Fibroblast of skin of right quadriceps (primary cell): ENCODE measurements at places on chromosomes 5 and 9.

DNA sequence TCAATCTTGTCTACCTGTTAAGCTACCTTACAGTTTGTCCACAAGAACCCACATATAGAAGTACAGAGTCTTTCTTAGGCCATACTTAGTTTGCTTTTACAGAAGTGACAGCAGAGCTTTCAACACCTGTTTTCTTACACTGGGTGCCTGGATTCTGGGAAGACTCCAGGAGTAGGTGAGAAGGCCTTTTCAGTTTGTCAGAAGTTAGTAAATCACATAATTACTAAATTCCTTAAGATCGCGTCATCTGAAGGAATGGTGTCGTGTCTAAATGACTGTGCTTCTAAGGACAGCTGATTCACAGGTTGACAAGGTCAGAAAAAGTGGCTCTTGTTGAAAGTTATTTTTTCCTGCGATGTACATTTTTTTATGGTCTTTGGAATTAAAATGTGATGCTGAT is 97.0 kb upstream of the FAM120A start:
- DNase-seq, result peak; percentile 4

GRCh38 chr5:4553978-4554377 is 586.2 kb upstream of the ADAMTS16 start:
- DNase-seq, result no peak

DNA sequence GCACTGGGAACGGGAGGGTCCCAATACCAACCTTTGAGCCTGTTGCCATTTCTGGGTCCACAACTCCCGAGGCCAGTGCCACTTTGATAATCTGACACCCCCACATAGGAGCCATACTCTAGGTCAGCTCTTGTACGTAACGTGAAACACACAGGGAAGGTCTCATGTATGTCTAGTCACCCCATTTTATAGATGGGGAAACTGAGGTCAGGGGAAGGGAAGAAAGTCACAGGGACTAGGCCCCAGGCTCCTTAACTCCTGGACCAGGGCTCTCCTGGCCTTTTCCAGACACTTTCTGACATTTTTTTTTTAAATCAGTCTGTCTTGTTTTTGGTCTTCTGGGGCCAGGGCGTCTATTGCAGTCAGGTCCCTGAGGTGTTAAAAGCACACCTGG is 80.3 kb upstream of the SLC25A51 start:
- DNase-seq, result no peak

GRCh38 chr5:109739741-109740728 is 50.3 kb downstream of the MAN2A1 start:
- DNase-seq, result peak; percentile 25

DNA sequence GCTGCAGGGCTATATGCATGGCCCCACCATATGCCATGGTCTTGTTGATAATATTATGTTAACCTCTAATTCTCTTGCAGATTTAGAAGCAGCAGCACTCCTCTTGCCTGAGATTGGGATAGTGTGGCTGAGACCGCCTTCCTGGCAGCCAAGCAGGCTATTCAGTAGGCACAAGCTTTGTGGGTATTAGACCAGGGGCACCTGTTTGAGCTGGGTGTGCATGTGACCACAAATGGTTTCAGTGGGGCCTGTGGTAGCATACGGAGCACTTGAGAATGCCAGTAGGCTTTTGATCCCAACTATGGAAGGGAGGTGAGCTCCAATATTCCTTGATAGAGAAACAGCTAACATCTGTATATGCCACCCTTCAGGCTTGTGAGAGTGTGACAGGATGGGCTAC is 625.1 kb upstream of the NUDT12 start:
- DNase-seq, result no peak

DNA sequence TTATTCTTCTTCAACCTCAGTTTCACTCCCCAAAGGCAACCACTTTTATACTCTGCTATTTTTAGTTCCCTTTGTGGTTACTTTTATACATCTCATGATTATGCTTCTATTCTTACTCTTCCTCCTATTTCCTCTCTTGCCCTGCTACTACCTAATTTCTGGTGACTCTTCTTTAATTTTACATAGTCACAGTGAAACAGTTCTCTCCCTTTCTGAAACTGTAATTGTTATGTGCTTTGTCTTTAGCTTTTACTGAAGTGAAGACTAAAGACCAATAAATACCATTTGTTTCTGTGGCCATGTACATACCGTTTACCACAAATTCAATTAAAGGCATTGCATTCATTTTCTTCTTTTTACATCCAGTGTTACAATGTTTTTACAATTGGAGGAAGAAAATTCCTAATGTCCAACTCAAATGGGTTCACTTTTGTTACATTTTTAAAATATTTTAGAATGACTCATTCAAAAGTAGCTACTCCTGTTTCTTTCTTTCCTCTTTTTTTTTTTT is 410.6 kb downstream of the PSAT1 start:
- DNase-seq, result peak; percentile 91

DNA sequence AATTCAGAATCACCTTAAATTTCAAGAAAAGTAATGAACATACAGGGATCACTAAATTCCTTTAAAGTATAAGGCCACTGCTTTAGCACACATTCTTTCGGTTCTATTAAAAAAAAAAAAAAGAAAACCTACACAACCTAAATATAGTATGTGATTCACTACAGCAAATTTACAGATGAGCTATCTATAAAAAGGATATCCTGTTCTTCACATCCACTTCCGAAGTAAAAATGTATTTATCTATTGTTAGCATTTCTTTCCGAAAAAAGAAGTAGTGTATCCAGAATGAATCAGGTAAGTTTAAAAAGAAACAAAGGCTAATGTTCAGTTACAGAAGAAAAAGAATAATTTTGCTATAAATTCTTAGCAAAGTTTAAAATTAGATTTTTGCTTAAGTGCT is 70.2 kb downstream of the ECPAS start:
- DNase-seq, result no peak

GRCh38 chr5:7871653-7872052 is 2.7 kb downstream of the MTRR start:
- DNase-seq, result no peak

- DNase-seq, result peak; percentile 22
Observed at GRCh38 chr9:29211580-29212396, 1638.5 kb upstream of the C9orf72 start.

GRCh38 chr5:25570067-25570583 is 925.3 kb upstream of the CDH10 start:
- no peak for DNase-seq

- no peak for DNase-seq
Observed at GRCh38 chr5:15637345-15637744, 137.4 kb downstream of the FBXL7 start.

DNA sequence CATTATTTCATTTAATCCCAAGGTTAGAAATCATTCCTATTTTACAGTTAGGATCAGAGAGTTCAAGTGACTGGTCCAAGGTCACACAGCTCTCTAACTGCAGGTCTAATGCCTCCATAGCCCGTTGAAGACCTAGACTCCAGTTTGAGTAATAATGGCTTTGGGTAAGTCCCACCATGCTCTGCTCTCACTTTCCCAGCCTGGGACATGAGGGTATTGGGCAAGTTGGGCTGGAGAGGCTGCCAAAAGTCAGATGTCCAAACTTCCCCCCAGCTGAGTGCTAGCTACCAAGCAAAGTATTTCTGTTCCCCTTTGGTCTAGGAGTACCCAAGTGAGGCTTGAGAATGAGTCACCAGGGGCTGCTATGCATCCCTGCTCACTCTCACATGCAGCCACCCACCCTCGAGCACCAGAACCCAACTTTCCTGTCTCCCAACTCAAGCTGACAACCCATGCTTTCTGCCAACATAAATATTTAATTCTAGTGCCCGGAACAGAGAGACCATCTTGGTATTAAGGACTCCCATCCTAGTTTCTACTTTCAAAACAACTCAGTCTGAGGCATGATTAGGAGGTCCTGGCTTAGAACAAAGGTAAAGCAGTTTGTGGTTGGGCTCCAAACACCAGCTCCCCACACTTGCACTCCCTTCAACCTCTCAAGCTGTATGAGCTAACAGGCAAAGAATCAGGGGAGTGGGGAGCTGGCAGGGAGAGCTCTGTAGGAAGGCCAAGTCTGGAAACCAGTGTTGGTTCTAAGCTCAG is 236.5 kb upstream of the TRIM32 start:
- DNase-seq, result peak; percentile 80

GRCh38 chr9:96484521-96484931 is 34.6 kb downstream of the HABP4 start:
- peak; percentile 11 for DNase-seq

DNA sequence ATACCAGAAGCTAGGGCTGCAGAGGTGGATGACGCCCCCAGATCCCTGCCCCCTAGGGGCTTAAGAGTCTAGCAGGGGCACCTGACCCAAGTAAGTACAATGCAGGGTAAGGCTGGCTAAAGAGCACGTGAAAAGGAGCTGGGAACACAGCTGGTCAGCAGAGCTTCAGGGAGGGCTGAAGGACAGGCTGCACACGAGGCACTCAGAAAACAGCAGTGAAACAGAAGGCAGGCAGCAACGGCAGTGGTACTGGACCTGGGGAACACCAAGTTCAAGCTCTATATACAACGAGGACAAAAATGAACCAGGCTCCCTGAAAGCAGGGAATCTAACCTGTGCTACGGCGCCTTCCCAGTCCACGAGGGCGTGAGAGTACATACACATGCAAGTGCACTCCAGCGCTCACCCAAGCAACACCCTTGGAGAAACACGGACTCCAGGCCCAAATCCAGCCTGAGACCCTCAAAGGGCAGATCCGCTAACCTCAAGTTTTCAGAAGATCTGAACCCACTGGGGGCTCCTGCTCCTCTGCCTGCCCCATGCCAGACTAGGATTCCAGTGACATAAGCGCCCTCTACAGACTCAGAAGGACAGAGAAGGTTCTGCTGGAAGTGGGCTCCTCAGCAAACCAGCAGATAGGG is 57.4 kb downstream of the PSMB7 start:
- DNase-seq, result no peak

DNA sequence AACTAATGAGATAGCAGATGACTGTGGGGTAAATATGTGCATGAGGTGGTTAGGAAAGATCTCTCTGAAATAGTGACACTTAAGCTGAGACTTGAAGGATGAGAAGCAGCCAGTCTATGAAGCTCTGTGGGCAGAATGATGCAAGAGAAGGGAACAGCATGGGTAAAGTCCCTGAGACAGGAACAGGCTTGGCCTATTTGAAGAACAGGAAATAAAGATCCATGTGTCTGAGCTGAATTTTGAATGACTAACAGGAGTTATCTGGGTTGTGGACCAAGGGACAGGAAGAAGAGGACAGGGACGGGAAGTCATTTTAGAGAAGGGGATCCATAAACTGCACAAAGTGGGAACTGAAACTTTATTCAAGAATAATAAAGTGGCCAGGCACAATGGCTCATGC is 25.6 kb upstream of the HMGCS1 start:
- DNase-seq, result no peak

- DNase-seq, result no peak
Observed at GRCh38 chr5:134530301-134531077, 5.0 kb downstream of the JADE2 start.

DNA sequence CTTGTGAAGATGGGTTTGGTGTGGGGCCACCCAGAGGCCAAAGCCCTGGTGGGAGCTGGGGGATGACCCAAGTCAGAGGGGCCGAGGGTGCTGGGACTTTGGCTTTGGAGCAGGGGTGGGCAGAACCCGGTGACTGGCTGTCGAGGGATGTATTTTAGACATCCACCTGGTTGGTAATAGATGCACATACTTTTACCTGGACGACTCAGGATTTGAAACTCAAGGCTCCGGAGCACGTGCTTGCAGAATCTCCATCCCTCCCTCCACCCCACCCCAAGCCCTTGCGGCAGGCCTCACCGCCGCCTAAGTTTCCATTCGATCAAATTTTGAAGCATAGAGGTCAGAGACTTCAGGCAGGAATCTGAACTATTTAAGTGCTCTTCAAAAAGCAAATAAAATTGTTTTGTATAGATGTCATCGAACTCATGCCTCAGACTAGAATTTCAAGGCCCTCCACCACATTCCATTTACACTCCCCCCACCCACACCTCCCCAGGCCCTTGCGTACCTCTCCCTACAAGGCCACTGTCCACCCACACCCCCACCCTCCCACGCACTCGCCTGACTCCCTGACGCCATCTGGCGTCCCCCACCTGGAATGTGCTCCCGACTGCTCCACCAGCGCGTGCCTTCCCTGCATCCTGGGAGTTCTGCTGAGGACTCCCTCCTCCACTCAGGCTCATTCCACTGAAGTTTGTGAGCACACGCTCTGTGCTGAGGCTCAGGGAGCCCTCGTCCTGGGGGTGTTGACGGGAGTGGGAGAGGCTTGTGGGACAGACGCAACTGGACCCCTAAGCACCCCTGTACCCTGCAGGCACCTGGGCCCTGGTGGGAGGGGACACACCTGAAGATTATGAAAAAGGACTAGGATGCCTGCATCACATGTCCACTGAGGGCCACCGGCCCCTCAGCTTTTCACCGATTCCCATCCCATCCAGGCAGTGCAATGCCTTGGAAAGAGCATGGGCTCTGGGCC is 56.4 kb upstream of the RPL26L1 start:
- peak; percentile 95 for DNase-seq

GRCh38 chr9:136201609-136202453 is 3.1 kb downstream of the LHX3 start:
- DNase-seq, result no peak

- no peak for DNase-seq
Observed at GRCh38 chr9:132312873-132313272, 41.9 kb downstream of the SETX start.

DNA sequence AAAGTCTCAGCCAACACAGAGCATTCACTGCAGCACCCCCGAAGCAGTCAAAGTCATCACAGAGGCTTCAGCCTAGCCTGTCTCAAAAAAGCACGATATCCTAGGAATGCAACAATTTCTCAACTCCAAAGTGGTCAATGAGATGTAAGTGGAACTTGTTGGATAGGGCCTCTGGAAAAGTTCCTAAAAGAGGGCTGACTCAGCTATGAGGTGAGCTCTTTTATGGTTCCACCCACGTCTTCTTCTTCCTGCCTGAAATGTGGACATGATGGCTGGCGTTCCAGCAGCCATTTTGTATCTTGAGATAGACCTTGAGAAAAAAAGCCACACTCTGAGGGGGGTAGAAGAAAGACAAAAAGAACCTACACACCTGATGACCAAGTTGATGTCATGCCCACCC is 32.5 kb upstream of the TRIO start:
- DNase-seq, result peak; percentile 91

- no peak for DNase-seq
Observed at GRCh38 chr5:65137631-65138030, 344.1 kb downstream of the ADAMTS6 start.

GRCh38 chr5:83474161-83474796 is 2.7 kb downstream of the VCAN start:
- DNase-seq, result peak; percentile 93

DNA sequence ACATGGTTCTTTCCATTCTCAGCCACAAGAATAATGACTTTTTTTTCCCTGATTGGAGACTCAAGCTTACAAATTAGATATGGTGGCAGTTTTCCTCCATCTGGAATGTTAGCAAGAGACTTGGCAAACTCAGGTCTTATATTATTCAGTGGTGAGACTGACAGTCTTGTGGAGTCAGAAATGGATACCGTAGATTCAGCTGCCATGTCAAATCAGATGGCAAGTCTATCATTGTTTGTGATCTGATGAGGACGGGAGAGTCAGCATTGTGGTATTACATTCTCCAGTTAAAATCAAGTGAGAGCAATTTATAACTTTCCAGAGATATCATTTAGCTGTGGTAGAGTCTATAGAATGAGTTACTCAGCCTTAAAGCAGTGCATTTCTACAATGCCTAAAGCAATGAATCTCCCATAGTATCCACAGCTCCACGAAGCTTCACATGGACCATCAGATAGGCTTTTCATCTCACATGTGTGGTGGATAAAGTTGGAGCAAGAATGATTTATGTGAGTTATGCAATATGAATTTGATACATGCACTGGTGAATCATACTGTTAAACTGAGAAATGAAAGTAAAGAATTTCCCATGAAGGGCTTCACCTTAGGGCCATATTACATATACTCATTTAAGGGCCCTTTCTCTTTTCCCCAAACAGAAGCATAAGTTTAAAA is 430.6 kb downstream of the ZNF608 start:
- peak; percentile 79 for DNase-seq
